Activated B cell treated with CpG ODN at 0.5 μM for 24 hours (primary cell): ENCODE measurements at places on chromosomes 12 and 14. TPM values are rescaled to one million over a fixed set of nuclear protein-coding genes. Genes with fewer than 3 reads are reported as not detected.

DNA sequence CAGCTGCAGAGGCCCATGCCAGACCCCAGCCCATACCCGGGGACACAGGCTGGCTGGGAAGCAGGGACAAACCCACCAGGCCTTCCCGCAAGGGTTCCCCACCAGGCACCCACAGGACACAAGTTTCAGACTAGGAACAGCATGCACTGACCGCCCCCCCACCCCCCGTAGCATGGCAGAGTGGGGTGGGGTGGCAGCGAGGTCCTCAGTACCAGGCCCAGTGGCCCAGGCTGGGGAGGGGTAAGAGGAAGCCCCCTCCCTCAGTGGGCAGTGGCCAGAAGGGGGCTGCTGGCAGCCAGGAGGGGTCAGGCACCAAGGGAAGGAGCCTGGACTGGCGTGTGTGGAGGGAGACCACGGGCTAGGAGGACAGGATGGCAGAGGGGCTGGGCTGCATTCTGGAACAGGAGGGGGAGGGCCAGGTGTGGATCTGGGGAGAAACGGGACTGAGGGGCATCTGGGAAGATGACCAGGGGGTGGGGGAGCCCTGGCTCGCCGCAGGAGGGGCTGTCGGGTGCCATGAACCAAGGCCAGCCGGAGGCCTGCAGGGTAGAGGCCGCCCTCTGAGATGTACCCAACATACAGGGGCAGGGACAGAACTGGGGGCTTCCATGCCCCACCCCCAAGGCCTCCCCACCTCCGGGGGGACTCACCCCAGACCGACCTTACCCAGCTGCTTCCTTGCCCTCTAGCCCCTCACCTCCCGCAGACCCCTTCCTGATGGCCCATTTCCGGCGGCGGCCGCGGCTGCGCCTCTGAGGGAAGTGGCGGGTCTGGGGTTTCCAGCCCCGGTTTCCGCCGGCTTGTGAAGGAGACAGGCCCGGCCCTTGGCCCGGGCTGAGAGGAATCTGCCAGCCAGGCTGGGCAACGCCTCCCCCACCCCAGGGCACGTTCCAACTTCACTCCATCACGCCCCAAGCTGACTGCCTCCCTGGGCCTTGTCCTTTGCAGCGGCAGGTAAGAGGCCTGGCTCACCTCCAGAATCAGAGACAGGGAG, 5.6 kb upstream of the JAG2 start:
- no peak for DNase-seq

DNA sequence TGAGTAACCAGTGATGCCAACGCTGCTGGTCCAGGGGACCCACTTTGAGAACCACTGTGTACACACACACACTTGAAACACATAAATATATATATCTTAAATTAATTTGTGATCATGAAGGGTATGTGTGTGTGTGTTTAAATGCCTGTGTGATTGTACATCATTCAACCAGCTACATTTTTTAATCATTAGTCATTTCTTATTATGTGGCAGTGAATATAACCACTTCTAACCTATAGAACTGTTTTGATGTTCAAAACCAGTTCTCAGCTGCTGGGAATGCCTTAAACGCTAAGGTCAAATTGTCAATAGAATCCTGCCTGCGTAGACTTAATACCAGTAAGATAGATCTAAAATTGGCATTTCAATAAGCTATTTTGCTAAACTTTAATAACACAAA, 330.0 kb downstream of the SYT1 start:
- no peak for DNase-seq

Gene JDP2
- total RNA-seq = 21.2 and 21.8 TPM in 2 replicates

Gene DIO3
- not detected in 2 replicates for total RNA-seq
